ENCODE measurements at places on chromosomes 1 and 21.

- peaks cover 14% of the 10 kb centered on the region for H3K4me1 ChIP-seq
- no peak overlapping the region for H3K4me3 ChIP-seq
- H3K27me3 ChIP-seq: no peaks in the 10 kb centered on the region
- DNase-seq: no peak
- H3K27ac ChIP-seq: no peak overlapping the region
Observed at GRCh38 chr1:22804406-22804805, 93.8 kb downstream of the EPHB2 start.

- no peak overlapping the region for H3K4me3 ChIP-seq
- H3K4me1 ChIP-seq: no peaks in the 10 kb centered on the region
- H3K36me3 ChIP-seq: no peaks in the 10 kb centered on the region
- DNase-seq: no peak
- no peak overlapping the region for H3K27ac ChIP-seq
Observed at GRCh38 chr1:236724049-236724448, 37.8 kb downstream of the ACTN2 start.

GRCh38 chr1:119808491-119808890 is 2.8 kb downstream of the REG4 start:
- no peaks in the 10 kb centered on the region for H3K36me3 ChIP-seq
- no peak overlapping the region for H3K4me3 ChIP-seq
- no peaks in the 10 kb centered on the region for H3K4me1 ChIP-seq
- H3K27me3 ChIP-seq: peaks cover 16% of the 10 kb centered on the region

DNA sequence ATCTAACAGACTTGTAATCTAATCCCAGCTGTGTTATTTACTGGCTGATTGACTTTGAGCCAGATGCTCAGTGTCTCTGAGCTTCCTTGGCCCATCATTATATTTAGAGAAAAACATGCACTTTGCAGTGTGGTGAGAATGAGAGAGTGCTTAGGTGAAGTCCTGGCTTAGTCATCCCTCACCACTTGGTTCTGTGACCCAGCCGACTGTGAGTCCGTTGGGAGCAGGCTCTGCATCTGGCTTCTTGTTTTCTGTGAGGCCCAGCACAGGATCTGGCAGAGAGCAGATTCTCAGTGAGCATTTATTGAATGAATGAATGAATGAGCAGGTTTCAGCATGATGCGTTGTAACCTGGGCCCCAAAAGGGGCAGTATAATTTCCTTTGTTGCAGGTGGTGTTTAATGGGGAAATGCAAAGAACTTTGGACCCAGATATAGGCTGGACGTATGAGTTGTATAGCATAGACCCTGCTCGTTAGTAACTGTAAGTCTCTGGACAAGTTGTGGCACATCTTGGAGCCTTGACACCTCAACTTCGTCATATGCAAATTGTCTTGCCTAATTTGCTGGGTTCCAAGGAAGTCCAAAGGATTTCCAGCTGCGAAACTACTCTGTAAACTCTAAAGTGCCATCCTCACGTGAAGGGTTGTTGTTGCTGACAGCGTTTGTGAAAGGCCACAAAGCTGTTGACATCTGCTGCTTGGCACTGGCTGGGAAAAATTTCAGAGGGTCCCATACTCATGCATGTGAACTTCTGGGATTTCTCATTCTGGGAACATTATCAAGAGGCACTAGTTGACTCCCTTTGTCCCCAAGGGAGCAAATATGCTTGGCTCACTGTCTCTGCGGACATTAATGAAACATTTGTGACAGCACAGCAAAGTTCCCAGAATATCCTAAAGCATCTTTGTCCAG is 138.8 kb upstream of the USP24 start:
- no peaks in the 10 kb centered on the region for H3K27me3 ChIP-seq
- no peaks in the 10 kb centered on the region for H3K36me3 ChIP-seq
- no peak for DNase-seq
- no peaks in the 10 kb centered on the region for H3K4me1 ChIP-seq
- H3K27ac ChIP-seq: no peak overlapping the region
- H3K4me3 ChIP-seq: no peak overlapping the region

DNA sequence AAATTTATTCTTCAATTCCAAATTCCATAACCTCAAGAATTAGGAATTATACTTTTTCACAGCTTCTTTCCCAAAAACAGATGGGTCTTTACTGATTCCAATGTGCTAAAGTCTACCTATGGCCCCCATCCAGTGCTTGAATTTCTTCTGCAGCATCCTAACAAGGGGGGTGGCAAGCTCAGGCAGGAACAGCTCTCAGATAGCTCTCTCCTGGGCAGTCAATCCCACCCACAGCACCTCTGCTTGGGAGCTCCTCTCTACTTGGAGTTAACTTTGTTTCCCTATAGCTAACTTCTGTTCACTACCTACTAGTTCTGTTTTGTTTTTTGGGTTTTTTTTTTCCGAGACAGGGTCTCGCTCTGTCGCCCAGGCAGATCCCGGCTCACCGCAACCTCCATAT is 12.1 kb downstream of the RBBP5 start:
- H3K27ac ChIP-seq: no peak overlapping the region
- H3K36me3 ChIP-seq: peaks cover 50% of the 10 kb centered on the region
- H3K27me3 ChIP-seq: no peaks in the 10 kb centered on the region
- DNase-seq: no peak
- H3K4me3 ChIP-seq: no peak overlapping the region
